SJCRH30 (cell line): ENCODE measurements at places on chromosomes 3 and 15. TPM values are rescaled to one million over a fixed set of nuclear protein-coding genes. Genes with fewer than 3 reads are reported as not detected.

GOLGA8K gene
- total RNA-seq: 0.18 and 0.26 TPM in 2 replicates

GRCh38 chr3:74357881-74358280 lies 256.6 kb downstream of the CNTN3 start:
- H3K27ac ChIP-seq: no peak overlapping the region
- no peaks in the 10 kb centered on the region for H3K36me3 ChIP-seq
- H3K27me3 ChIP-seq: no peaks in the 10 kb centered on the region
- no peak for DNase-seq
- no peaks in the 10 kb centered on the region for H3K4me1 ChIP-seq

DNA sequence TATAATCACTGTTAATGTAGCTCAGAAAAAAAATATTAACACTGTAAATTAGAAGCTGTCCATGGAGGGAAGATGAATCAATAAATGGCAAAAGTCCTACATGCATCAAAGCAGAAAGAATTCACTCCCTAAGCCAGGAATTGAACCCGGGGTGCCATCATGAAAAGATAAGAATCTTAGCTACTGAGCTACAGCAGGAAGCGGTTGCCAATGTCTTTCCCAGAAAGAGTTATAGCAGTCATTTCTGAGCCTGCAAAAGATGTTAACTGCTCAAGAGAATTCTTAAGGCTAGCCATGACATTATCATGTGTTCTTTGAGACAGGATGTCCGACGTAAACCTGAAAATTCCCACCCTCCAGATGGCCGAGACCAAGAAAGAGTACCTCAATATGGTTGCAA lies 47.4 kb upstream of the MKRN3 start:
- DNase-seq: no peak
- no peak overlapping the region for H3K4me3 ChIP-seq
- H3K27ac ChIP-seq: no peak overlapping the region
- no peaks in the 10 kb centered on the region for H3K27me3 ChIP-seq

GRCh38 chr15:56207711-56208110 lies 36.0 kb downstream of the RFX7 start:
- H3K27ac ChIP-seq: no peak overlapping the region
- no peaks in the 10 kb centered on the region for H3K4me1 ChIP-seq
- H3K4me3 ChIP-seq: no peak overlapping the region
- peaks cover 15% of the 10 kb centered on the region; the same call in 1 of the 2 replicates for H3K36me3 ChIP-seq
- no peak for DNase-seq

DNA sequence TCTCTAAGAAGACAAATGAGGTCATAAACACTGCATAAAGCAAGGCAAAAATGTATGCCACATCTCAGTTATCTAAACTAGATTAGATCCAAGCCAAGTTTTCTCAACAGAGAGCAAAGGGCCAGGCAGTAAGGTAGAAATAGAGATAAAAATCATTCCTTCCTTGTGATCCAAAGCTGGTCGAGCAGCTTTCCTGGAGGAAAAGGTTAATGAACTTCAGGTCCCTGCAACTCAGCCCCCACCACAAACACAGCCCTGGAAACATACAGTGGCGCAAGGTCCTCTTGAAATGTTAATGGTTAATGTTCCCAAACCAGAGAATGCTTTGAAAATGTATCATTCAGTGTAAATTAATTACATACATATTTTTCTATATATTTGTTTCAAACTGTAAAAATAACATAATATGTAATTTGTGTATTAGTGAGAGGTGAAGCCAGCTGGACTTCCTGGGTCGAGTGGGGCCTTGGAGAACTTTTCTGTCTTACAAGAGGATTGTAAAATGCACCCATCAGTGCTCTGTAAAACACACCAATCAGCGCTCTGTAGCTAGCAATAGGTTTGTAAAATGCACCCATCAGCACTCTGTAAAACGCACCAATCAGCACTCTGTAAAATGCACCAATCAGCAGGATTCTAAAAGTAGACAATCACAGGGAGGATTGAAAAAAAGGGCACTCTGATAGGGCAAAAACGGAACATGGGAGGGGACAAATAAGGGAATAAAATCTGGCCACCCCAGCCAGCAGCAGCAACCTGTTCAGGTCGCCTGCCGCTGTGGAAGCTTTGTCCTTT lies 17.1 kb downstream of the LYSMD2 start:
- H3K4me1 ChIP-seq: peaks cover 16% of the 10 kb centered on the region
- no peak for DNase-seq
- H3K27ac ChIP-seq: no peak overlapping the region
- no peaks in the 10 kb centered on the region for H3K27me3 ChIP-seq
- H3K4me3 ChIP-seq: no peak overlapping the region

DNA sequence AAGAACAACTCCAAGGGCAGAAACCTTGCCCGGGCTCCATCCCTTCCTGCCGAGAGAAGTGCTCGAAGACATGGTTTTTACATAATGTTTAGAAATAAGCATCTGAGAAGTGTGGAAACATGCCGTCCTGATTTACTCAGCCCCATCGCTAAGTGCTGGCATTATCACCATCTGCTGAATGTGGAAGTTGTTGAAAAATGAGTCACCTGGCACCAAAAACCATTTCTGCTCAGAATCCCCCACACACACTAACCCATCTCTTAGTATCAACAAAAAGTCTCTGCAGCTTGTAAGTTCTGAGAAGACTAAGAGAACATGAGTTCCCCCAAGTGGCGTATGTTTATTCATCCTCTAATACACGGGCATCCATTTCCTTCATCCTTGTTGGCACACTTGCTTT lies 51.0 kb upstream of the ARL8B start:
- H3K4me1 ChIP-seq: no peaks in the 10 kb centered on the region
- peaks cover 5% of the 10 kb centered on the region for H3K27me3 ChIP-seq
- no peak overlapping the region for H3K4me3 ChIP-seq
- no peak for DNase-seq

MYRIP gene
- total RNA-seq: not detected in 2 replicates

SGO1 gene
- total RNA-seq: 22.7 and 26.6 TPM in 2 replicates

- no peaks in the 10 kb centered on the region for H3K27me3 ChIP-seq
- H3K36me3 ChIP-seq: no peaks in the 10 kb centered on the region
- DNase-seq: peak; percentile 11
Measured at GRCh38 chr3:100802126-100802525, 92.8 kb downstream of the TFG start.

DNA sequence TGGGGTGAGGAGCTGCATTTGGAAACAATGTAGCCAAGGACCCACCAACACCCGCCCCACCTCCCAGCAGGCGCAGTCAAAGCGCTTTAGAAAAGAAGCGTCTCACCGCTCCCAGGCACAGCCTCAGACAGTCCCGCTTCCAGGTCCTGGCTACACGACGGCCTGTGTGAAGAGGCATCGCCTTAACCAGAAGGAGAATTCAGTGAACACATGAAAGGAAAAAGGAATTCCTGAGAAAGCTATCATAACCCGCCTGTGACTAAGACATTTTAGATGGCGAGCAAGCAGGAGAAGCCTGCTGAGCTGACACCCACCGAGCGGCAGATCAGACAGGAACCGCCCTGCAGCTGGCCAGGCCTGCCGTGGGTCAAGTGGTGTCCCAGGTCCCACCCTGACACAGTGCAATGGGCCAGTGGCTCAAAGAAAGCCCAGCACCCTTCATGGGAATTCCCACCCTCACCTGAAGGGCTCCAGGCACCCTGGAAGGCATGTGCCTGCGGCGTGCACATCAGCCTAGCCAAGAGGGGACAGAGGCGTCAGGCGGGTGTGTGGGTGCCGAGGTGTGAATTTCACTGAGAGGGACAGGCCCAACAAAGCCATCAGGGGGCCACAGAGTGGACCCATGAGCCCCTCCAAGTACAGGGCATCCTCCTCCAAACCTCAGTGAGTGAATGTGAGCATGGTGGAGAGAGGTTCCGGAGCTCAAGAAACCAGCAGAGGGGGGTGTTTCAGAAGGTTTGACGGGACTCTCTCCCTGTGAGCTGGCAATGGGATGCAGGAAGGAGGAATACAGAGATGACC lies 144.8 kb downstream of the NSMCE3 start:
- no peak overlapping the region for H3K27ac ChIP-seq
- no peaks in the 10 kb centered on the region for H3K4me1 ChIP-seq
- no peak overlapping the region for H3K4me3 ChIP-seq
- peak; percentile 17 for DNase-seq

DNA sequence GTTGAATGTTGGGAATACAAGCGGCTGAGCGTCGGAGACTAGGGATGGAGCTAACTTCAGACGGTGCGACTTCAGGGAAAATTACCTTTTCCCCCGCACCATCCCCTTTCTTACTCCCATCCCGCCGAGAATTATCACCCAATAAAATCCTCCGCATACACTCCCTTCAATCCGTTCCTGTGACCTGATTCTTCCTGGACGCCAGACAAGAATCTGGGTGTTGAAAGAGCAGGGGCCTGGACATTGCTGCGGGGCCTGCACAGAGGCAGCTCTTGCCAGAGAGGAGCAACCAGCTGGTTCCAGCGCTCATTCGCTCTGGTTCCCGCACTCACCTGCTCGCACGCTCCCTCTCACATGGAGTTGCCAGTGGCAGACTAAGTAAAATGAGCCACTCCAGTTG lies 241.9 kb downstream of the ALCAM start:
- H3K4me1 ChIP-seq: peaks cover 5% of the 10 kb centered on the region
- DNase-seq: no peak
- H3K36me3 ChIP-seq: no peaks in the 10 kb centered on the region
- no peak overlapping the region for H3K4me3 ChIP-seq
- H3K27me3 ChIP-seq: no peaks in the 10 kb centered on the region

DNA sequence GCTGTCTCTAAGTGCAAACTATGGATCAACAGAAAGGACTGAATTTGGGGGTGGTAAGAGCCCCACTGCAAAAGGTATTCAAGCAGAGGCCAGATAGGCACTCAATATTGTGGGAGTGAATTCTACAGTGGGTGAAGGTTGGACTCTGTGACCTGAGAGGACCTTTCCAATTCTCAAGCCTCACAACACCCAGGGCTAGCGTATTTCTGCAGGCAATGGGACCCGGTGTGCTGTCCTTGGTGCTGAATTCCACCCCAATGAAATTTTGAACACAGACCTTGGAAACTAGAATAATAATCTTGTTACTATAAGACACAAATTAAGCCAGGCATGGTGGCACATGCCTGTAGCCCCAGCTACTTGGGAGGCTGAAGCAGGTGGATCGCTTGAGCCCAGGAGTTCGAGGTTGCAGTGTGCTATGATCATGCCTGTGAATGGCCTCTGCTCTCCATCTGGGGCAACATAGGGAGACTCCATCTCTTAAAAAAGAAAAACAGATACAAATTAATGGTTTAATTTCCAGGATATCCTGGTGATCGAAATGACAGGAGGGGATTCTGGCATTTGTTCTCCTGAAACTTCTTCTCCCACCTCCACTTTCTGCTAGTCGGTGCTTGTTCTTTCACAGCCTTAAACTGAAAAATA lies 135.4 kb downstream of the RAB11A start:
- H3K36me3 ChIP-seq: no peaks in the 10 kb centered on the region
- H3K4me3 ChIP-seq: no peak overlapping the region
- peak; percentile 44 for DNase-seq
- no peak overlapping the region for H3K27ac ChIP-seq

GRCh38 chr3:30749230-30749629 lies 142.8 kb downstream of the TGFBR2 start:
- H3K4me3 ChIP-seq: no peak overlapping the region
- no peak for DNase-seq
- no peaks in the 10 kb centered on the region for H3K27me3 ChIP-seq
- H3K4me1 ChIP-seq: no peaks in the 10 kb centered on the region

- H3K27me3 ChIP-seq: no peaks in the 10 kb centered on the region
- no peak for DNase-seq
- no peak overlapping the region for H3K4me3 ChIP-seq
- H3K4me1 ChIP-seq: no peaks in the 10 kb centered on the region
Measured at GRCh38 chr3:196554205-196554604, 14.1 kb downstream of the WDR53 start.

GRCh38 chr3:159798951-159799350 lies 189.7 kb upstream of the IL12A start:
- H3K27ac ChIP-seq: no peak overlapping the region
- H3K27me3 ChIP-seq: no peaks in the 10 kb centered on the region
- no peaks in the 10 kb centered on the region for H3K36me3 ChIP-seq
- H3K4me3 ChIP-seq: no peak overlapping the region
- DNase-seq: no peak

- no peaks in the 10 kb centered on the region for H3K4me1 ChIP-seq
- H3K27ac ChIP-seq: no peak overlapping the region
- no peak for DNase-seq
- H3K4me3 ChIP-seq: no peak overlapping the region
Measured at GRCh38 chr3:46285931-46286619, 43.8 kb downstream of the CCR3 start.

GLDN gene
- 0.18 and 0.43 TPM in 2 replicates for total RNA-seq

- DNase-seq: no peak
- H3K4me3 ChIP-seq: no peak overlapping the region
Measured at GRCh38 chr3:32009957-32010356, 28.4 kb downstream of the ZNF860 start.

DNA sequence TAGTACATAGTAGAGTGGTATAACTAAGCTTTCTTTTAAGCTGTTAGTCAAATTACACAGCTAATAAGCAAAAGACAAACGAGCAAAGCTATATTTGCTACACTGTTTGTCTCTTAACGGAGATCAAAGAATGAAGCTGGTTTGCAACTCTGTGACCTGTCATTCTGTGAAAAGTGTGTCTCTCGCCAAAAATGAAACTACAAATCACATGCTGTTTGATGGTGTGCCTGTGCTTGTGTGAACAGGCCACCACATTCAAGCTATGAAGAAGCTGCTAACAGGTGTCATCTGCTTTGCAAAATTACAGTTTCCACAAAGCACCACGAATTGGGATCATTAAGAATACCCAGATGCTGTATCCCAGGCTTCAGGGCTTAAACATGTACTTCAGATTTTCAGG lies 667.8 kb upstream of the NAALADL2 start:
- no peaks in the 10 kb centered on the region for H3K36me3 ChIP-seq
- H3K27ac ChIP-seq: no peak overlapping the region
- H3K4me1 ChIP-seq: no peaks in the 10 kb centered on the region
- H3K27me3 ChIP-seq: no peaks in the 10 kb centered on the region
- DNase-seq: no peak

CP gene
- 0.08 TPM in 1 of 2 replicates, not detected in the other for total RNA-seq

PPARG gene
- 0.06 and 0.08 TPM in 2 replicates for total RNA-seq

MUC20 gene
- total RNA-seq: not detected in 2 replicates

- H3K27me3 ChIP-seq: no peaks in the 10 kb centered on the region
- H3K27ac ChIP-seq: no peak overlapping the region
- H3K4me1 ChIP-seq: no peaks in the 10 kb centered on the region
- DNase-seq: no peak
- no peaks in the 10 kb centered on the region for H3K36me3 ChIP-seq
Measured at GRCh38 chr3:19917167-19917566, 16.9 kb downstream of the EFHB start.

DNA sequence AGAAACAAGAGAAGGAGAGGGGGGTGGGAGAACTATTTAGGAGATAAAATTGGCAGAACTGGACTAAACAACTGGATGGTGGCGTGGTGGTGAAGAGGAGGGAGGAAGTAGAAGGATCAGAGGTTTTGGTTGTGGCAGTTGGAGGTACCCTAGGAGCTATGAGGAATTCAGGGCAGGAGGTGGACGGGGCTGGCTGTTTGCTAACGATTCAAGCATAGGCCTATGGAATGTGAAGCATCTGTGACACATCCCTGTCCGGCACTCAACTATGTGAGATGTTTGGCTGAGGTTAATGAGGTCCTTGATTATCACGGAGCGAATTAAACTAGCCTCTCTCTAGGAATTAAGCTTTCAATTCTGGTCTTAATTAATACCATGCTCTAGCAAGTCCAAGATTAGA lies 13.5 kb downstream of the TARS3 start:
- H3K4me1 ChIP-seq: 0 out of 2 replicates have a peak, but pooled peaks cover 3% of the 10 kb centered on the region
- no peak overlapping the region for H3K27ac ChIP-seq
- H3K4me3 ChIP-seq: no peak overlapping the region
- DNase-seq: peak; percentile 14
- H3K27me3 ChIP-seq: no peaks in the 10 kb centered on the region

CHRNB4 gene
- total RNA-seq: 0.06 TPM in 1 of 2 replicates, not detected in the other

IL20RB gene
- 1.0 and 1.3 TPM in 2 replicates for total RNA-seq

LYZL4 gene
- not detected in 2 replicates for total RNA-seq

- peaks cover 38% of the 10 kb centered on the region for H3K36me3 ChIP-seq
- H3K27me3 ChIP-seq: no peaks in the 10 kb centered on the region
- H3K4me1 ChIP-seq: no peaks in the 10 kb centered on the region
- DNase-seq: no peak
- H3K4me3 ChIP-seq: no peak overlapping the region
Measured at GRCh38 chr3:130956281-130956680, 62.4 kb downstream of the ATP2C1 start.
